ENCODE measurements at places on chromosomes 12 and 14. TPM values are rescaled to one million over a fixed set of nuclear protein-coding genes. Genes with fewer than 3 reads are reported as not detected.

GRCh38 chr12:6193853-6194815 is 6.1 kb upstream of the CD9 start:
- no peak for DNase-seq

GALNT16 gene
- total RNA-seq, result 6.5 TPM

DNA sequence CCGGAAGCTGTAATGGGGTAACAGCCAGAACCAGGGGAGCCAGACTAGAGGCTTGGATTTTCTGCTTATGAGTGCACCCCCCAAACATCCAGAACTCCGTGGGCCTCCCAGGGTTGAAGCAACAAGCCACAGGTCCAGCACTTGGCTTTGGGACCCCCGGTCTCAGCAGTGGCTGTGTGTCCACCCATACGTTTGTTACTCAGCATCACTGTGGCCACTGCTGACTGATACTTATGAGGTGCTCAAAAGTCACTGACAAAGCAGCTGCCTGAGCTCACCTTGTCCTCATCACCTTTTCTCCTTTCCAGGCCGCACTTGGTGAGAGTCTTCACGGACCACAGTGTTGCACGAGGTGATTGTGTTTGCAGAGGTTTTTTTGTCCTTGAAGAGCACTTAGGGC is 145.6 kb upstream of the RFLNA start:
- DNase-seq, result no peak

GPR137C gene
- total RNA-seq, result 1.1 TPM

DNA sequence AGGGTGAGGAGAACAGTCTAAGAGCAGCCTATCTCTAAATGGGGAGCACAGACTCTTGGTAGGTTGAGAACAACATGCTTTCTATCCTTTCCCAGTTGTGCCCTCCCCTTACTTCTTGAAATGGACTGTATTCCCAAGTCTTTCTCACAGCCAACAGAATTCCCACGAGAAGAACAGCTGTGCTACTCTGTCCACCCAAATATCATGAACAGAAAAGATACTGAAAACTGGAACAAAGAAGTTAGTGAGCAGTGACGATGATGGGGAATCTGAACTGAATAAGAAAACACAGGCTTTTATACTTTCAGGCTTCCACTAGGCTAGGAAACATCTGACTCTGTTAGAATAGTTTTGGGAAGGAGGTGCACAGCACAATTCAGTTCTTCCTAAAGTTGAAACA is 3.4 kb downstream of the NACA start:
- DNase-seq, result no peak

Measured in omental fat pad (tissue), 4 donors.